ENCODE measurements at places on chromosomes 6 and 20.

- no peak for DNase-seq
Observed at GRCh38 chr20:63280929-63281545, 8.4 kb downstream of the ARFGAP1 start.

- DNase-seq = no peak
Observed at GRCh38 chr20:5434116-5434515, 117.4 kb upstream of the PROKR2 start.

DNA sequence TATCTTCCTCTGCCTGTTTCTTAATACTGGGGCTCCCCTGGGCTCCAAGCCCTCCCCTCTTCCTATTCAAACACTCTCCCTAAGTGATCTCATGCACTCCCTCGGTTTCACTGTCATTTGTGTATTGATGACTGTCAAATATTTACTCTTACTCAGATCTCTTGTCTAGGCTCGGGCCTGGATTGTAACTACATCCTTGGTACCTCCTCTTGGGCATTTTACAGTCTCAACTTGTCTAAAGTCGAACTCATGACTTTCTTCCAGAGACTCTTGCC, 189.4 kb upstream of the PRDM1 start:
- DNase-seq = no peak

DNA sequence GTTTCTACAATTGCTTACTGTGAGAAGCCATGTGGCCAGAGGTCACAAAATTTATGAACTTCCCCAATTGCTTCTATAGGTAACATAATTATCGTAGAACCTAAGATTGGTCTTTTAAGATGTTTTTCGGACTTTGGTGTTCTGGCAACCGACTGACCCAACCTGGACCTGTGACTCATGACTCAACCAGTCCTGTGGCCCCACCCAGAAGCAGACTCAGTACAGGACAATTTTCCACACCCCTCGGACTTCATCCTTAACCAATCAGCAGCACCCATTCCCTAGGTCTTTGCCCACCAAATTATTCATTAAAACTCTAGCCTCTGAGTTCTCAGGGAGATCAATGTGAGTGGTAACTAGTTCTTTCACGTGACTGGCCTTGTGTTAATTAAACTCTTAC, 26.4 kb upstream of the AKAP12 start:
- no peak for DNase-seq

DNA sequence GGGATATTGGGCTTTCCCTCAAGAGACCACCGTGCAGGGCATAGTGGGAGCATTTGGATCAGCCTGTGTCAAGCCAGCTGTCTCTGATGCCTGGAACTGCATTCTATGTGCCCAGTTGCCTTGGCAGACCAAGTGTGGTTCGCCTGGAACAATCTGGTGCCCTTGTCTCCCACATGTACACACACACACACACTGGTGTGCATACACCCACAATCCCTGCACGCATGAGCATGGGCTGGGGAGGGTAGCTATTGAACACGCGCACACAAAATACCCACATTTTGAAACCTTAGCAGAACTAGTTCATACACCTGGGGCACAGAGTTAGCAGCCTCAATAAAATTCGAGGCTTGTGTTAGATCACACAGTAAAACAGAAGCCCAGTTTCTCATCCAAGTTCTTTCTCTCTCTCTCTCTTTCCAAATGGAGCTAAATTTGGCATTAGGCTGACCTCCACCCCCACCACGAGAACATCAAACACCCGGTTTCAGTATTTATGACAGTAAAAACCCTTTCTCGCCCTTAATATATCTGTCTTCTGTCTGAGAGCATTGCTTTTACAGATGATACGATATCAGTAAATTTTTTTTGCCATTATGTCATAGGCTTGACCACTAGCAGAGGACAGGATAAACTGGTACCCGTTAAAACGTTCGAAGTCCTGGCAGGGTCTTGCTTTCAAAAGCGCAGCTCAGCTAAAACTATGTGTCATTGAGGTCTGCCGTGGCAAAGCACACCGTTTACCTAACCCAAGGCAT, 18.2 kb upstream of the NFATC2 start:
- DNase-seq = no peak

DNA sequence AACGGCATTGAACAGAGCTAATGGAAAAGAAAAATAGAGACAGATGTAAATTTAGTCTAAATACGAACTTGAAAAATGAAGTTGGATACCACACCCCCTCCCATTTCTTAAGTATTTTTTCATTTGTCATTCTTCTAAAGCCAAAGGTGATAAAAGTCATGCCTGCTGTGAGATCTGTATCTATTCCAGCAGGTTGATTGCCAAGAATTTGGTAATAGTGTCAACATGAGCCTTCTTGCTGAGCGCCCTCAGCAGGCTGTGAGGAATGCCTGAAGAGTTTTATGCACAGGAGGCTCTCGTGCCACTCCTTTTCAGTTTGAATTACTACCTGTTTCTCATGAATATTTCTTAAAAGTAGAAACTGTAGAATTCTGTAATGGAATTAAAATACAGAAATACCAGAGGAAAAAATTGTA, 165.4 kb downstream of the QKI start:
- no peak for DNase-seq

GRCh38 chr6:40799296-40800140, 212.4 kb upstream of the LRFN2 start:
- no peak for DNase-seq

GRCh38 chr6:133807501-133807900, 81.4 kb upstream of the TCF21 start:
- no peak for DNase-seq

GRCh38 chr6:97459535-97459934, 176.5 kb upstream of the MMS22L start:
- DNase-seq = no peak

All from activated naive CD8-positive, alpha-beta T cell treated with anti-CD3 and anti-CD28 coated beads, Interleukin-2, amount 50 U/mL, for 16 hours (primary cell).